NCI-H524 (cell line): ENCODE measurements at places on chromosomes 7 and 10.

DNA sequence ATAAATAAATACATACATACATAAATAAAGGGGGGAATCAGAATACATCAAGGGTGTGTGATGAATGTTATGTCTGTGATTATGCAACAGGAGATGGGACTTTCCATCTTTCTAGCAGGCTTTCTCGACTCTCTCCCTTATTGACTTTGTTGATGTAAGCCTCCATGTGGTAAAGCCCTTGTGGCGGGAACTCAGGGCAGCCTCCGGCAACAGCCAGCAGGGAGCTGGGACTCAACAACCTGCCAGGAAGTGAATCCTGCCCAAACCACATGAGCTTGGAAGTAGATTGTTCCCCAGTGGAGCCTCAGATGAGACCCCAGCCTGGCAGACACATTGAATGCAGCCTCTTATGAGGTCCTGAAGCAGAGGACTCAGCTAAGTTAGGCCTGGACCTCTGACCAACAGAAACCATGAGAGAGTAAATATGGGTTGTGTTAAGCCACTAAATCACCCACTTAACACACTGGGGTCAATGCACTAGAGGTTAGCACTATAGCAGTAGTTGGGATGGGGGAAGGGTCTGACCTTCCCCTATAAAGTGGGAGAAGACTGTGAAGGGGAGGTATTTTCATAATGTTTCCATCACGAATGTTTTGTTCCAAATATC, 104.0 kb downstream of the JCAD start:
- DNase-seq = no peak

DNA sequence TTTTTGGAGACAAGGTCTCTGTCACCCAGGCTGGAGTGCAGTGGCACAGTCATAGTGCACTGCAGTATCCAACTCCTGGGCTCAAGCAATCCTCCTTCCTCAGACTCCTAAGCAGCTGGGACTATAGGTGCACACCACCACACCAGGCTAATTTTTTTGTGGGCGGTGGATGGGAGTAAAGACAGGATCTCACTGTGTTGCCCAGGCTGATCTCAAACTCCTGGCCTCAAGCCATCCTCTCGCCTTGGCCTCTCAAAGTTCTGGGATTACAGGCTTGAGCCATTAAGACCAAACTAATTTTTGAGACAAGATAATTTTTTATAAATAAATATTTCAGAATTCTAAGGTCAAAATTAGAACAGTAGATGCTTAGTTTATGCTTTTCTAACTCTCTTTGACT, 80.8 kb upstream of the CAPZA2 start:
- no peak for DNase-seq

DNA sequence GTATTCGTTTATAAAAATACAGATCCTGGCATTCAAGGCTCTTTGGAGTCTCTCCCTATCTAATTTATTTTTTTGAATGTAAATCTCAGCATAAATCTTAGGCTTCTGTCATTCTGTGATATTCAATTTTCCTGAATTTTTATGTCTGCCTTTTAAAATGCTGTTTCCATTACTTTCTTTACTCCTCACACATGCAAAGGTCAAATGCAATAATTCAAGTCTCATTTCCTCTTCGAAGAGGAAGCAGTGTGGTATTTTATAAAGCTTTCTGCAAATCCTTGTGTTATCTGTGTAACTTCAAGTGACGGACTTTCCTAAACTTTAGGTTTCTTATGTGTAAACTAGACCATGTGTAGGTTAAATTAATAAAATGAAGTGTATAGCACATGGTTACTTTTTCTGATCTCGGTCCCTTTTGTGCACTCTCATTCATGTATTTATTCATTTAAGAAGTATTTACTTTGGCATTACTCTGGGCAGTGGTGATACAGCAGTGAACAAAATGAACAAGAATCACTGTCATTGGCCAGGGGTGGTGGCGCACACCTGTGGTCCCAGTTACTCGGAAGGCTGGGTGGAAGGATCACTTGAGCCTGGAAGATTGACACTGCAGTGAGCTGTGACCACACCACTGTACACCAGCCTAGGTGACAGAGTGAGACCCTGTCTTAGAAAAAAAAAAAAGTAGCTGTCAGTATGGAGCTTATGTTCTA, 332.2 kb downstream of the EXOC4 start:
- no peak for DNase-seq

DNA sequence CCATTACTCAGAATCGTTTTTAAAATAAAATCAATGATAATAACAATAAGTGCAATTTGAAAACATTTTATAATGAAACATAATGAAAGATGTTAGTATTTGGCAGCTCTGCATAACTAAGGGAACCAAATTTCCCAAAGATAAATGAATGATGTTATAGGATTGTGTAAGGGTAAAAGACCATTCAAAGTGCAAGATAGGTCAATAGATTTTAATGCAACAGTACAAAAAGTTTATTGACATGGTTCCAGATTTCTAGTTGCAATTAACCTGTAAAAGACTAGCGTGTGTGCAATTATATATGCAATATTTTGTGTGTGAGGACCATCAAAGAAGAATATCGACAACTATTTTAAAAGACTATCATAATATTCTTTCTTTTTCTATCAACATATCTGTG, 122.3 kb downstream of the MDFIC start:
- DNase-seq = no peak

GRCh38 chr10:44724415-44725174, 186.5 kb upstream of the TMEM72 start:
- no peak for DNase-seq

GRCh38 chr7:101736084-101736483, 81.3 kb upstream of the CUX1 start:
- no peak for DNase-seq

- no peak for DNase-seq
Measured at GRCh38 chr7:150851492-150852370, 586 bp upstream of the AOC1 start.

GRCh38 chr7:14242175-14242574, 252.7 kb upstream of the ETV1 start:
- DNase-seq = no peak

- no peak for DNase-seq
Measured at GRCh38 chr10:88004451-88004850, 141.0 kb downstream of the PTEN start.

DNA sequence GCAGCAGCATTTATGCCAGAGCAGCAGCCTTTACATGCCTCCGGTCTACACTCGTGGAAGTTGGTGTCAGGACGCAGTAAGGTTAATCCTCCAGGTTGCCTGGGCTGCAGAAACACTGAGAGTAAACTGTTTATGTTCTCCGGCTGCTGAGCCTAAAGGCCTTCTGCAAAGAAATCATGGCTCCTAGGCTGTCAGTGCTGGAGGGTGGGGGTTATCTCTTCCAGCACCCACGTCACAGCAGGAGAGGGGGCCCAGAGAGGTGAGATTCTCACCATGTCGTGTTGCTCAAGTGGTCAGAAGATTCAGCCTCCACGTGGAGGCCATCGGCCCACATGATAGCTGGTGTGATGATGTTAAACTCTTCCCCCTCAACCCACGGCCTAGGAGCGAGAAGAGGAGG, 41.2 kb downstream of the COL13A1 start:
- no peak for DNase-seq

GRCh38 chr10:60541451-60541850, 151.8 kb upstream of the ANK3 start:
- DNase-seq = no peak

DNA sequence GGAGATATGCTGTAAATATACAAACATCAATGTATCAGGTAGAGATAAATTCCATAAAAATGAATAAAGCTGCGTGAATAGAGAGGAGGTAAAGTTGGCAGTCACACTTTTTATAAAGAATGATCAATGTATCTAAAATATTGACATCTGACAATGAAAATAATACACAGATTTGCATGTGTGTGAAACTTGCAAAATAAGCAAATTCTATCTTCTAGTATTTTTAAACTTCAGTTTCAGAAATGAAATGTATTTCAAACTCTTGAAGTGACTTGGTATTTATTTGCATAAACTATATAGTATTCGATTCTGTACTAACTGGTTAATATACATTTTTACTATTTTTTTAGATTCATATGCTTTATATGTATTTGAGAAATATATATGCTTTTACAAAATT, 986.6 kb downstream of the CNTNAP2 start:
- no peak for DNase-seq

DNA sequence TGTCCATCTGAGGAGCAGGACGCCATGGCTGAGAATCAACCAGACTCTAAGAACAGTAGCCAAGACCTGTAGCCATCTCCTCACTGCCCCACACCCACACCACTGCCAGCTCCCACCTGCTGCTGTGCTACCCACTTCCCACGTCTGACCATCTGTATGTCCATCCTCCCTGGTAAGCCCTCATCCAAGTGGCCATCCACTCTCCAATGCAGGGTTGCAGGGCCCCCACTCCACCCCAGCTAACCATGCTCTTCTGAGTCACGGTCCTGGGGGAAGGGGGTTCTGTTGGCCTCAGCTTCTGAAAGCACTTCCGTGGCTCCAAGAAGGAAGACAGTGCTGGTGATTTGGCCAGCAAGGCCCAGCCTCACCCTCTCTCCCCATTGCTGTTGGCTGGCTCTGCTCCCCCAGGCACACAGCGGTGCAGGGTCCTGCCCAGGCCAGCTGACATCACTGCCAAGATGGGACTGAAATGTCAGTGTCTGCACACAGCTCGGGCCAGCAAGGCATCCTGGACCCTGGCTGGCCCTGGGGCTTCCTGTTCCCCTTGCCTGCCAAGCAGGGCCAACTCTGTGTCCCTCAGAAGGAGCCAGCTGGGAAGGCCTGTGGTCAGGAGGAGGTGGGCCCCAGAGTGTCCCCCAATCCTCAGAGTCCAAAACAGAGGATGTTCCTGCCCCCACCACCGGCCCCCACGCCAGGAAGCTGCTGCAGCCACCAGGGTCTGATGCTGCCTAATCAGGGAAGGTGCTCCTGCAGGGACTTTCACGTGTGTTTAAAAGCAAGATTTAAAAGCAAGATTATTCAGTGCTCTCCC, 17.5 kb downstream of the RASGEF1A start:
- no peak for DNase-seq

- peak; percentile 7 for DNase-seq
Measured at GRCh38 chr7:477626-478220, 41.9 kb downstream of the PDGFA start.

GRCh38 chr10:17229717-17229966, 1.6 kb downstream of the VIM start:
- no peak for DNase-seq

- DNase-seq = no peak
Measured at GRCh38 chr7:157547102-157547501, 210.3 kb downstream of the DNAJB6 start.

- DNase-seq = no peak
Measured at GRCh38 chr7:87404674-87405073, 59.2 kb downstream of the CROT start.

DNA sequence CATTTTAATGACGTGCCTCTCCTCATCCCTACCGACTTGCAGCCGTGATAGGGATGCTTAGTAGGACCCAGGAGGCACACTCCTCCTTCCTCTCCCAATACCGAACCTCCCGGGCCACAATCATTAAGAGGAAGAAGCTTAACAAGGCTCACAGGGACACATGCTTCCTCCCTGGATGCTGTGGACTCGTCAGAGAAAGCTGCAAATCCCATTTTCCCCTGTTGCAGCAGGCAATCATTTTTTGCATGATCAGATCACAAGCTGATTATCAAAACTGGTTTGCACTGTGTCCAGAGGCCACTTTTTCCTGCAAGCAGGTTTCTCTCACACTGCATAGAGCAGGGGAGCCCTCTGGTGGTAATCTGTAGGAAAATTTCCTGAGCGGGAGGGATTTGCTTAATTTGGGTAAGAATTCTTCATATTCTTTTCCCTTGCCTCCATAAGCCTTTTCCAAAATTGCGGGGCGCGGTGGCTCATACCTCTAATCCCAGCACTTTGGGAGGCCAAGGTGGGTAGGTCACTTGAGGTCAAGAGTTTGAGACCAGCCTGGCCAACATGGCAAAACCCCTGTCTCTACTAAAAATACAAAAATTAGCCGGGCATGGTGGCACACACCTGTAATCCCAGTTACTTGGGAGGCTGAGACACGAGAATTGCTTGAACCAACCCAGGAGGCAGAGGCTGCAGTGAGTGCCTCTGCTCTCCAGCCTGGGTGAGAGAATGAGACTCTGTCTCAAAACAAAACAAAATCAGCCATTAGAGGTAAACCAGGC, 16.1 kb upstream of the LAMB4 start:
- DNase-seq = peak; percentile 66

- DNase-seq = peak; percentile 89
Measured at GRCh38 chr7:45921699-45922519, 837 bp upstream of the IGFBP3 start.

DNA sequence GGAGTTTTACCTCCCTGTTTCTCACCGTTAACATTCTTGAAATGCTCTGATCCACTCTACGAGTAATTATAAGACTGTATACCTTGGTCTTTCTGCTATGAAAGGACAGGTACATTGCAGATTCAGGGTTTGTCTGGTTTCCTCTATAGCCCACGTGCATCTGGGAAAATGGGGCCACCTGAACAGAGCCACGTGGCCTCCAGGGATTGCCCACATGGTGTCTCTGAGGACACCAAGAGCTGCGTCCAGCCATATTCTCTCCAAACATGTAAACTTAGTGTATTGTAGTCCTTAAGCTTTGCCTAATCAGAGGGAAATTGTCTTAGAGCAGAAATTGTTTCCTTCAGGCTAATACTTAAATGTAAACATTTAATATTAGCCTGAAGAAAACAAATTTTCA, 16.7 kb downstream of the MACROH2A2 start:
- no peak for DNase-seq

DNA sequence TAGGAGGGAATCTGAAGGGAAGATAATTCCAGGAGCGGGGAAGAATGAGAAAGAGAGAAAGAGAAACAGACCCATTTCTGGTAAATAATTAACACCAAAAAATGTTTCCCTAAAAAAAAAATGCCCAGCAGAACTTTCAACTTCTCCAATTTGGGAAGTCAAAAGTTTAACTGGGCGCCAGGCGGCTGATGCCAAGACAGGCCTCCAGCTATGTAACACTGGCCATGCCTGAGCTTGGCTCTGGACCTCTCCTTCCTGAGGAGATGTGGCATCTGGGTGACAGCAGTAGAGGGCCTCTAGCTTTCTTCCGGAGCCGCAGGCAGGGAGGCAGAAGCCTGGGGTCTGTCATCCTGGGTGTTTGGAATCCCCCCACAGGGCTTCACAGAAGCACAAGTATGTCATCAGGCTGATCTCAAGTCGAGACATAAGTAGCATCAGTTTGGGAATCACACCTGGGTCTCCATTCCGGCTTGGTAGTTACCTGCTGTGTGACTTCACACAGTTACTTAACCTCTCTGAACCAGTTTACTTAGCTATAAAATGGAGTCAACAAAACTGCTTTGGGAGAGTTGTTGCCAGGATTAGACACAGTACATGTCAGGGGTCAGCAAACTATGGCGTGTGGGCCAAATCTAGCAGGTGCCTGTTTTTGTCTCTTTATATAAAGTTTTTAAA, 50.5 kb upstream of the TCF7L2 start:
- DNase-seq = no peak

- DNase-seq = peak; percentile 42
Measured at GRCh38 chr10:6101181-6101580, 12.3 kb downstream of the RBM17 start.

GRCh38 chr7:42283553-42283952, 46.5 kb upstream of the GLI3 start:
- DNase-seq = no peak
